ENCODE measurements at places on chromosomes 4 and X. TPM values are rescaled to one million over a fixed set of nuclear protein-coding genes. Genes with fewer than 3 reads are reported as not detected.

GRCh38 chr4:175561696-175562095, 250.4 kb downstream of the GPM6A start:
- no peak for DNase-seq

The SH3BGRL gene
- 186 TPM for total RNA-seq

The SLC34A2 gene
- 0.19 TPM for total RNA-seq

GRCh38 chr4:159562366-159562765, 459.5 kb downstream of the RAPGEF2 start:
- no peak for DNase-seq

The CITED1 gene
- 0.70 TPM for total RNA-seq

The RIBC1 gene
- 0.94 TPM for total RNA-seq

The GLOD5 gene
- total RNA-seq = 9.9 TPM

The JCHAIN gene
- 347 TPM for total RNA-seq

The RGN gene
- total RNA-seq = 0.58 TPM

The AIFM1 gene
- total RNA-seq = 45.3 TPM

The S100G gene
- total RNA-seq = not detected

GRCh38 chr4:110641218-110641617, 18.3 kb upstream of the PITX2 start:
- no peak for DNase-seq

Measured in mucosa of descending colon (tissue), 3 donors.